ENCODE measurements at places on chromosomes 13 and 19.

DNA sequence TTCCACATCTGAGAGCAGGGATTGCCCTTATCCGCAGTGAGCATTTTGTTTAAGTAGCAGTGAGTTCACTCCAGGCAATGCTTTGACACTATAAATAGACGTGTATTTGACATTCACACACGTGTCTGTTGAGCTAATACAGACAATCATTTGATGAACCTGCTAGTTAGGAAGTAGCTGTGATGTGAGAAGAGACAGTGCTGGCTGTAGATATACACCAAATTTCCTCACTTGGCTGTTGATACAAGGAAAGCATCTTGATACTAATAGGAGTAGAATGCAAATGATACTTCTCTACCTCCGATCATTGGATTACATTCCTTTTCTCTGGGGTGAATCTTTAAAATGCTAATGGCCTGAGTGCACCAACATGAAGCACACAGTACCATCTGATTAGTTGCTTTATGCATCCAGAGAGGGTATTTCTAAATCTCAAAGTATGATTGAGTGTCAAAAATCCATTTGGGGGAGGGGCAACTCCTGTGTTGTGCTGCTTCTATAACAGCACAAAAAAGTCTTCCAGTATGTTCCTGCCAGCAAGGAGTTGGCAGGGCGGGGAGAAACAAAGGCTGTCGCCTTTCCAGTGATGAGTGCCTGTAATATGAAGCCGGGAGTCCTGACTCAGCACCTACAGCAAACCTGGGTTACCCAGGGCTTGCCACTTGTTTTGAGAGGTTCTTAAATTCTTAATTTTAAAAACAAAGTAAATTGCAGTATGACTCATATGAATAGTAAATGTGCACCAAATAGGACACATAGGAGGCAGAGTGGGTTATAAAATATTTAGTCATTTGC is 7.0 kb downstream of the CUL4A start:
- DNase-seq: peak; percentile 16

DNA sequence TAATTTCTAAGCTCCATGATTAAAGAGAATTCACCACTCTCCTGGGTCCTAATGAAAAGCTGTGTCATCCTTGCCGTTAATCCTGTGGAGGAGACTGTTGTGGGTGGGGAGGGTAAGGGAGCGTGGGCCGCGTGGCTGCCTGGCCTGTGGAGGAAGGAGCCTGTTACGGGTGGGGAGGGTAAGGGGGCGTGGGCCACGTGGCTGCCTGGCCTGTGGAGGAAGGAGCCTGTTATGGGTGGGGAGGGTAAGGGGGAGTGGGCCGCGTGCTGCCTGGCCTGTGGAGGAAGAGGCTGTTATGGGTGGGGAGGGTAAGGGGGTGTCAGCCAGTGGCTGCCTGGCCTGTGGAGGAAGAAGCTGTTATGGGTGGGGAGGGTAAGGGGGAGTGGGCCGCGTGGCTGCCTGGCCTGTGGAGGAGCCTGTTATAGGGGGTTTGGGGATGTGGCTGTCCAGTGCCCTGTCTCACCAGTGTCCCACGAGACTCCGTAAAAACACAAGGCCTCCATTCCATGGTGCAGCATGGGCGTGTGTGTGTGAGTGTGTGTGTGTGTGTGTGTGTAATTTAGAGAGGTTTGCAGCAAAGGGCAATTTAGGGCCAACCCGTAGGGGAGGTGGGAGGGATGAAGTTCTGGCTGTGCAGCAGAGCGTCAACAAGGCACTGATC is 15.6 kb upstream of the DCUN1D2 start:
- no peak for DNase-seq

- no peak for DNase-seq
Measured at GRCh38 chr19:53394522-53394973, 401 bp upstream of the ZNF765 start.

- no peak for DNase-seq
Measured at GRCh38 chr13:46716821-46717220, 80.1 kb downstream of the ESD start.

GRCh38 chr13:111967572-111968201 is 99.3 kb upstream of the SOX1 start:
- DNase-seq: no peak

DNA sequence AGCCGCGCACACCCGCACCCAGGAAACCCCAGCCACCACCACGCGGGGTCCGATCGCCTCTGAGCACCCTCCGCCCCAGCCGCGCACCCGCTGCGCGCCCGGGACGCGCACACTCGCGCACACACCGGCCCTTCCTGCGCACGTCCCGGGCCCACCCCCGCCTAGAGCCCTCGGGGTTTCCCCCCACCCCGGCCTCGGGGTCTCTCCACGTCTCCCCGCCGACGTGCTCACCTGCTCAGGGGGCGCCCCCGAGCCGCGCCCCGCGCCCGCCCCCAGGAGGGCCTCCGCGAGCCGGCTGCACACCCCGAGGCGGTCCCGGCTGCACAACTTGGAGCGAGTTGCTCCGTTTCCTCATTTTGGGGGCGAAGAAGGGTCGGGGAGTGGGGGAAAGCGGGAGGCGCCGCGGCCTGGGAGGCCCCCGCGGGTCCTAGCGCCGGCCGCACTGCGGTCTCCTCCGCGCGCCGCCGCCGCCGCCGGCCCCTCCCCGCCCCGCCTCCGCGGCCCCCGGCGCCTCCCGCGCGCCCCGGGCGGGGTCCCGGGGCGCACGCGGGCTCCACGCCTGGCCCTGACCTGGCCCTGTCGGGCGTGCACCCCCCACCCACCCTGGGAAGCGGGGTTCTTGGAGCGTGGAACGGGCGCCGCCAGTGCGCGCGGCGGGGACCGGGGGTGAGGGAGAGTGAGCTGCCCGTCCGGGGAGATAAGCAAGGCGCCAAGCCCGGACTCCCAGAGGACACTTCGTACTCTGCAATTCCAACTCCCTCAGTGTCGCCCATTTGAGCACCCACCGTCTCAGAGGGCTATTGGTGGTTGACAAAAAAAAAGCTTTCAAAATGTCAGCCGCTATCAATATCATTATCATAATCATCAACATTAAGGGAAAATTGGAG is at the start of gene MATK:
Gene MATK, minus strand, starts transcription at position 444 of the 887 bp plus-strand sequence. CDS start 1,246 bp downstream, outside the sequence.
- no peak for DNase-seq

- DNase-seq: no peak
Measured at GRCh38 chr13:98752467-98753290, at the start of gene SLC15A1. TSS of gene SLC15A1 (minus strand) at chr13:98752672. CDS start at chr13:98752598, 74 bp downstream.

- DNase-seq: no peak
Measured at GRCh38 chr19:29029268-29029958, 183.5 kb downstream of the UQCRFS1 start.

DNA sequence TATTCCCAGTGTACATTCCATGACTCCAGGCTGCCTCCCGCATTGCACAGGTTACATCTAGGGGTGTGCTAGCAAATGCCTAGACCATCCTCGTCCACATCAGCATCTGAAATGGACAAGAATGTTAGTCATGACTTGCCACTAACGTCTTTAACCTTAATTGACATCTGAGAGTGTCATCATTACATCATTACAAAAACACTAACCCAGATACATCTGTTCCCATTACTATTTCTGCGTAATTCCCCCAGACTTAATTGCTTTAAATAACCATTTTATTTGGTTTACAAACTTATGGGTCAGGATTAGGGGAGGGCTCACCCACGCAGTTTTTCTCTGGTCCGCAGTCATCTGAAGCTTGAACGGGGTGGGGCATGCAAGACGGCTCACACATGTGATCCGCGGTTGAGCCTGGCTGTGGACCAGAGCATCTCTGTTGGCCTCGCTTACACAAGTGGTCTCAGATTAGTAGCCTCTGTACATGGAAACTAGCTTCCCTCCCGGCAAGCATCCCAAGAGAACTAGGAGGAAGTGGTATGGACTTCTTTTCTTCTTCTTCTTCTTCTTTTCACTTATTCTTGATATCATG is 15.9 kb downstream of the KL start:
- DNase-seq: no peak

GRCh38 chr13:105135852-105136615 is 1399.4 kb downstream of the EFNB2 start:
- DNase-seq: no peak

Measured in COR-L47 (cell line).